ENCODE measurements at places on chromosomes 11 and 22. TPM values are rescaled to one million over a fixed set of nuclear protein-coding genes. Genes with fewer than 3 reads are reported as not detected.

DNA sequence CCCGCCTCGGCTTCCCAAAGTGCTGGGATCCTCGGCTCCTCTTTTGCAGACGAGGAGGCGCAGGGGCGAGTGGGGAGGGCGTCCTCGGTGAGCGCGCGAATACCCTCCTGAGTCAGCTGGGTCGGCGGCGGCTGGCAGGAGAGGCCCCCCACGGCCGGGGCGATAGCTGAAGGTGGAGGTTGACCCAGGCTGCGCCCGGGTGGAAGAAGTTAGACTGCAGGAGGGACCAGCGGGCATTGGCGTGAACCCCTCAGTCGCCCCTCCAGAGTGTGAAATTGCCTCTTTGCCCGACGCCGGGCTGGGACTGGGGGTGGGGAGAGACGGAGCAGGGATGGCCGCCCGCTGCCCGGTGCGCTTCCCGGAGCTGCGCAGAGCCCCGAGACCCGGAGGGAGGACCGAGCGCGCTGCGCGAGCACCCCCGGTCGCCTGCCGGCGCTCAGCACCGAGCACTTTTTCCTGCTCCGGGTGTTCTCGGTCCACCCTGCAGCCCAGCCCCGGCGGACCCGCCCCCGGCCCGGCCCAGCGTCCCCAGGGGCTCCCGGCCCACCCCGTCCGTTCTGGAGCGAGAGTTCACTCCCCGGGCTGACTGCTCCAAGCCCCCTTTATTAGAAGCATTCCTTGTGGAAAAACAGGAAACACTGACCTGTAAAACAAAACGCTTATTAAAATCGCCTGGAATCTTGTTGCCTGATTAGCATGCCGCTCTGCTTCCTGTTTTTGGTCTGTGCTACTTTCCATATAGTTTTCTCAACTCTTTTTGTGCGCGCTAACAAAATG lies 13.7 kb upstream of the CPT1A start:
- peak; percentile 22 for DNase-seq
- peak overlapping the region; percentile 19 for H3K4me3 ChIP-seq
- peaks cover 12% of the 10 kb centered on the region for H3K27me3 ChIP-seq
- H3K36me3 ChIP-seq = no peaks in the 10 kb centered on the region
- H3K4me1 ChIP-seq = peaks cover 13% of the 10 kb centered on the region

GAL gene
- total RNA-seq = 2.0 TPM

GRCh38 chr11:6006846-6007245 lies at the start of gene OR56A4:
OR56A4 (minus strand) TSS chr11:6006946; CDS start chr11:6002992, 3,954 bp downstream.
- H3K36me3 ChIP-seq = no peaks in the 10 kb centered on the region
- no peaks in the 10 kb centered on the region for H3K4me1 ChIP-seq
- no peak within 1 kb of the TSS for H3K4me3 ChIP-seq
- DNase-seq = no peak

ASCL2 gene
- total RNA-seq = 0.55 TPM
